ENCODE measurements at places on chromosomes 7 and 10. TPM values are rescaled to one million over a fixed set of nuclear protein-coding genes. Genes with fewer than 3 reads are reported as not detected.

The ZPBP gene
- not detected for total RNA-seq

DNA sequence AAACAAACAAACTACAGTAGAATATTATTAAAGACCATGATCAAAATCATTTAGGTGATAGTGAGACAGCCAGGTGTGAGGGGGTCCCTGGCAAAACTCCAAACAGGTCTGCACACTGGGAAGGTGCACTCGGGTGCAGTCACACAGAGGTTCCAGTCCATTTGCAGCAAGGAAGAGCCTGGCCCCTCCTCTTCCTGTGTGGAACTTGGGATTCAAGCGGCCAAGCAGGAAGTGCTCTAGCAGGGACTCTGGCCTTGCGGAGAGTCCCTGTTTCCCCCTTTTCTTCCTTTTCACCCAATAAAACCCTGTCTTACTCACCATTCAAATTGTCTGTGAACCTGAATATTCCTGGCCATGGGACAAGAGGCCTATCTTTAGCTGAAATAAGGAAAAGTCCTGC is 181.8 kb downstream of the LRRTM3 start:
- no peak for DNase-seq
- no peak overlapping the region for H3K27ac ChIP-seq
- H3K36me3 ChIP-seq: no peaks in the 10 kb centered on the region
- H3K27me3 ChIP-seq: no peaks in the 10 kb centered on the region

GRCh38 chr7:151204383-151205032 is 5.8 kb downstream of the H2BK1 start:
- H3K27ac ChIP-seq: no peak overlapping the region
- H3K4me3 ChIP-seq: no peak overlapping the region
- no peak for DNase-seq

DNA sequence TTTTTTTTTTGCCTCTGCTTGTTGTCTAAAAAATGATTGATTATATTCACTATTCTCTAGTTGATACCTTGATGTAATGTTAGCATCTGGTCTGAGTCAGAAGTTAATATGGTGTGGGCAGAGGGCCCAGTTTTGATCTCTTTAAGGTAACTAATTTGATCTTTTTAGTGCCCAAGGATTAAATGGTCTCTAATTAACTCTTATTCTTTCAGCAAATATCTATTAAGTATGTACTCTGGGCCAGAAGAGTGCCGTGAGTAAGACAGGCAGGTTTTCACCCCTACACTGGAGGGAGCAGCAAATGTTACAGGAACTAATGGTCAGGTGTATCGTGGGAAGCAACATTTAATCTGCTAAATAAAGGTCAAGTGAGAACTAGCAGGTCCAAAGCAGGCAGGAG is 144.6 kb upstream of the COL1A2 start:
- no peaks in the 10 kb centered on the region for H3K27me3 ChIP-seq
- DNase-seq: no peak
- no peaks in the 10 kb centered on the region for H3K4me1 ChIP-seq
- no peak overlapping the region for H3K4me3 ChIP-seq
- H3K36me3 ChIP-seq: no peaks in the 10 kb centered on the region

GRCh38 chr10:28984431-28984830 is 304.4 kb upstream of the LYZL1 start:
- H3K27me3 ChIP-seq: no peaks in the 10 kb centered on the region
- no peaks in the 10 kb centered on the region for H3K36me3 ChIP-seq
- peak; percentile 88 for DNase-seq
- no peak overlapping the region for H3K27ac ChIP-seq
- no peak overlapping the region for H3K4me3 ChIP-seq

GRCh38 chr10:116307455-116307854 is 16.8 kb upstream of the CCDC172 start:
- no peak overlapping the region for H3K27ac ChIP-seq
- H3K4me3 ChIP-seq: no peak overlapping the region
- H3K27me3 ChIP-seq: no peaks in the 10 kb centered on the region
- DNase-seq: no peak
